Osteocyte (in vitro differentiated cells): ENCODE measurements at places on chromosomes 3 and 15. TPM values are rescaled to one million over a fixed set of nuclear protein-coding genes. Genes with fewer than 3 reads are reported as not detected.
A peak's percentile ranks its signal among the peaks of the same experiment; 100 is the strongest.

DNA sequence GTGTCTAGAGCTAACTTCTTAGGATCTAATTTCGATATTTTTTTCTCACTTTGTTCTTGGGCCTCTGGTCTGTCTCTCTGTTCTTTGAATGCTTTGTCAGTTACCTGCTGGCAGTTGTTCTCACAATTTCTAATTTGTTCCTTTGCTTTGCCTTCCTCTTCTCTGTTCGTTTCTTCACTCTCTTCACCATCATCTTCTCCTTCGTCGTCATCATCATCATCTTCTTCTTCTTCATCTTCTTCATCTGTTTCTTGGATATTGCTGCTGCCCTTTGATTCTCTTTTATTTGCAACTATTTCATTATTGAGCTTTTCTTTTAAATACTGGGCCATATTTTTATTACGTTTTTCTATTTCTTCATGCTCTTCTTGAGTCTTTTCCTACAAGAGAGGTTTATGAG, 2.7 kb downstream of the LMOD3 start:
- H3K4me3 ChIP-seq, result no peak overlapping the region
- H3K4me1 ChIP-seq, result peaks cover 3% of the 10 kb centered on the region
- H3K27ac ChIP-seq, result no peak overlapping the region
- H3K36me3 ChIP-seq, result no peaks in the 10 kb centered on the region

DNA sequence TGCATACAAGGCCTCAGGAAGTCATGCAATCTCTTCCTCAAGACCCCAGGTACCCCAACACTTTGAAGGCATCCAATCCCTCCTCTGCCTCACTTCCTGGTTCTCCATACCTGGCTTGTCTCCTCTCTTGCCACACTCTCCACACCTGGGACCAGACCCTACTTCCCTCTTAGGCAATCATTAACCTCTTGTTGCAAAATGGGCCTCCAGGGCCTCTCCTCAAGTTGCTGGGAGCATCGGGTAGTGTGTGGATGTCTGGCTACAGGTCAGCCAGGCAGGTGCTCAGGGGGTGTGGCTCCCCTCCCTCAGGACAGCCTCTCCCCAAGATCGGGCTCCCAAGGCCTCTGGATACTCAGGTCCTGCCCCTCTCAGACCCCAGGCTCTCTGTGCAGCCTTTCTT, 8.6 kb downstream of the PLA2G4E start:
- H3K27ac ChIP-seq, result no peak overlapping the region
- H3K36me3 ChIP-seq, result no peaks in the 10 kb centered on the region
- no peak for DNase-seq

The PRTG gene
- total RNA-seq, result 2.1 and 2.2 TPM in 2 replicates

DNA sequence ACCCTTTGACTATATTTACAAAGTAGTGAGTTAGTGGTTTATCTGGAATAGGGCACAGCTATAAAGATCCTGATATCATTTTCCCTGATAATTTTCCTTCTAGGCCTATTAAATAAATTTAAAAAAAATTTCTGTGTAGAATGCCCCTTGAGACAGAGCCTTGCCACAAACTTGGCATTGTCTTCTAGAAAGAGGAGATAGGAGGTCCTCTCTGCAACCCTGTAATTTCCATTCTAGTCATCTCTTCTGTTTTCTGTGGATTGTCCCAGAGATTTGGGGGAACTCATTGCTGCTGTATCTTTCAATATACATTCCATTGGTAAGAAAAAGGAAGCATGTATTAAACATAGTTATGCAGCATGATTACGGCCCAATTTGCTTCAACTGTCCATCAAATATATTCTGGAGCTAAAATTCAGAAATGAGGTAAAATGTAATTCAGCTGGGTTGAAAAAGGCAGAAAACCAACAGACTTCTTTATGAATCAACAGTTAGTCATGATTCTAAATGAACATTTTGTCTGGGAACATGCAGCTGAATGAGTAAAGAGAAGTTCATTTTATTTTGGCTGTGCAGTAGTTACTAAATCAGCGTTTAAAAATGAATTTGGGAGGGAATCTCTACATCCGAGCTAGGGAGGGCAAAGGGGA, 401.1 kb downstream of the NAALADL2 start:
- DNase-seq, result no peak
- no peaks in the 10 kb centered on the region for H3K36me3 ChIP-seq
- H3K4me1 ChIP-seq, result peaks cover 55% of the 10 kb centered on the region
- H3K27ac ChIP-seq, result peak overlapping the region; percentile 76

- H3K27ac ChIP-seq, result no peak overlapping the region
- no peaks in the 10 kb centered on the region for H3K36me3 ChIP-seq
- no peaks in the 10 kb centered on the region for H3K4me1 ChIP-seq
- peaks cover 21% of the 10 kb centered on the region for H3K27me3 ChIP-seq
- no peak for DNase-seq
- H3K4me3 ChIP-seq, result no peak overlapping the region
Observed at GRCh38 chr15:97730315-97730714, 230.2 kb upstream of the ARRDC4 start.

GRCh38 chr3:54133196-54133595, 10.8 kb downstream of the CACNA2D3 start:
- peaks cover 6% of the 10 kb centered on the region for H3K27me3 ChIP-seq
- no peak overlapping the region for H3K27ac ChIP-seq
- H3K4me3 ChIP-seq, result no peak overlapping the region
- no peaks in the 10 kb centered on the region for H3K36me3 ChIP-seq
- H3K4me1 ChIP-seq, result no peaks in the 10 kb centered on the region
- DNase-seq, result peak; percentile 44
